Activated T-helper 17 cell treated with anti-CD3 and anti-CD28 coated beads, Interleukin-2, amount 50 U/mL, for 72 hours (primary cell): ENCODE measurements at places on chromosomes 3 and 15.

DNA sequence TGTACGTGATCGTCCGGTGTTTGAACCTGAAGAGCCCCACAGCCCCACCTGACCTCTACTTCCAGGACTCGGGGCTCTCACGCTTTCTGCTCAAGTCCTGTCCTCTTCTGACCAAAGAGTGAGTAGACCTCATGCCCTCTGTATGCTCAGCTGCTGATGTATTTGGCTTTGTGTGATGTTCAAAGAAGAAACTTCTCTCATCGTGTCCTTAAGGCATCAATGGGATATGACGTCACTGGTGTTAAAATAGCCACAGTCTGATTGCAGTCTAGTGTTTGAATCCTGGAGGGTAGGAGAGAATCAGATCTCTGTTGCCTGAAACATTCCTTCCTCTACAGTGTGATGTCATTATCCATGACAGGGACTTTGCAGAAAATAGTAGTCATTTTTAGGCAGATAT, 28.1 kb downstream of the ABHD2 start:
- no peak overlapping the region for H3K4me3 ChIP-seq
- no peaks in the 10 kb centered on the region for H3K27me3 ChIP-seq
- peaks cover 22% of the 10 kb centered on the region for H3K4me1 ChIP-seq

- H3K27me3 ChIP-seq: peaks cover 36% of the 10 kb centered on the region
- no peaks in the 10 kb centered on the region for H3K36me3 ChIP-seq
- H3K27ac ChIP-seq: no peak overlapping the region
Measured at GRCh38 chr3:2099028-2099671, 484 bp downstream of the CNTN4 start.

DNA sequence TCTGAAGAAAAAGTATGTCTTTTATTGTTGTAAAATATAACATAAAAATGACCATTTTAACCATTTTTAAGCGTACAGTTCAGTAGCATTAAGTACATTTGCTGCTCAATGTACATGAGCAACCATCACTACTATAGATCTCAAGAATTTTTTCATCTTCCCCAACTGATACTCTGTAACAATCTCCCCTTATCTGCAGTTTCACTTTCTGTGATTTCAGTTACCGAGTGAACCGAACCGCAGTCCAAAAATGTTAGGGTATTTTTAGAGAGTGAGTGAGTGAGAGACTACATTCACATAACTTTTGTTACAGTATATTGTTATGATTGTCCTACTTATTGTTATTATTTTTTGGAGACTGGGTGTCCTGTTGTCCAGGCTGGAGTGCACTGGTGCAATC, 9.0 kb upstream of the SLC25A26 start:
- no peaks in the 10 kb centered on the region for H3K27me3 ChIP-seq
- H3K27ac ChIP-seq: no peak overlapping the region
- ATAC-seq: peak; percentile 7
- H3K4me3 ChIP-seq: no peak overlapping the region
- no peaks in the 10 kb centered on the region for H3K36me3 ChIP-seq
- H3K4me1 ChIP-seq: no peaks in the 10 kb centered on the region

DNA sequence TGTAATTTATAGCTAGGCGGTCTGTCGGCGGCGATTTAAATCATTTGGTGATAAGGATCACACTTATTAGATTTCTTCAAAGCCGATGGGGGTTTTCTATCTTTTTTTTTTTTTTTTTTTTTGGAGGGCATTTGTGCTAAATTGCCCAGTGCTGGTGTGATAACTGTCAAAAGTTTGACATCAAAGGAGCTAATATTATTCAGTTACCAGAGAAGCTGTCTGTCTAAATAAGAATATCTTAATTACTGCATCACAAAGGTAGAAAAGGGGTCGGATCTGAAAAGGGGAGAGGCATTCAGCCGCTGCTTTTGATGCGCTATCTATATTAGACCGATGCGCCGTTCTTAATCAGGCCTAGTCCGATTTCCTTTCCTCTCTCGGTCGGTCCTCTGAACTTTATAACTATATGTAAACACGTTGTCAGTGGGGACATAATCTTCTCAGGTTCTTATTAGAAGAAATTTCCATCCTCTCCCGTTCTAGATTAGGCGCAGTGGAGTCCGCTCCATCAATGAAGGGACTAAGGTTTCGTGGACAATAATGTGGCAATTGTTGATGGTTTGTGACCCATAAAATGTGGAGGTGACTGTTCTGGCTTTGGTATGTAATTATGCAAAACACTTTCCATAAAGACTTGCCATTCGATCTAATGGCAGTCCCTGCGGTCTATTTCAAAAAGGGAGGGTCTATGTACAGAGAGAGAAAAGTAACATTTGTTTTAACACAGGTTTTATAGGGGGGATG, 31.7 kb downstream of the NR2F2 start:
- H3K27me3 ChIP-seq: peaks cover 41% of the 10 kb centered on the region
- peaks cover 4% of the 10 kb centered on the region for H3K4me1 ChIP-seq
- ATAC-seq: no peak
- peaks cover 13% of the 10 kb centered on the region for H3K36me3 ChIP-seq

- H3K27me3 ChIP-seq: peaks cover 34% of the 10 kb centered on the region
- H3K27ac ChIP-seq: no peak overlapping the region
- no peak for ATAC-seq
- H3K4me3 ChIP-seq: peak overlapping the region; percentile 75
Measured at GRCh38 chr15:73682600-73683090, 1.5 kb upstream of the CD276 start.
